ENCODE measurements at places on chromosomes 7 and 10.

DNA sequence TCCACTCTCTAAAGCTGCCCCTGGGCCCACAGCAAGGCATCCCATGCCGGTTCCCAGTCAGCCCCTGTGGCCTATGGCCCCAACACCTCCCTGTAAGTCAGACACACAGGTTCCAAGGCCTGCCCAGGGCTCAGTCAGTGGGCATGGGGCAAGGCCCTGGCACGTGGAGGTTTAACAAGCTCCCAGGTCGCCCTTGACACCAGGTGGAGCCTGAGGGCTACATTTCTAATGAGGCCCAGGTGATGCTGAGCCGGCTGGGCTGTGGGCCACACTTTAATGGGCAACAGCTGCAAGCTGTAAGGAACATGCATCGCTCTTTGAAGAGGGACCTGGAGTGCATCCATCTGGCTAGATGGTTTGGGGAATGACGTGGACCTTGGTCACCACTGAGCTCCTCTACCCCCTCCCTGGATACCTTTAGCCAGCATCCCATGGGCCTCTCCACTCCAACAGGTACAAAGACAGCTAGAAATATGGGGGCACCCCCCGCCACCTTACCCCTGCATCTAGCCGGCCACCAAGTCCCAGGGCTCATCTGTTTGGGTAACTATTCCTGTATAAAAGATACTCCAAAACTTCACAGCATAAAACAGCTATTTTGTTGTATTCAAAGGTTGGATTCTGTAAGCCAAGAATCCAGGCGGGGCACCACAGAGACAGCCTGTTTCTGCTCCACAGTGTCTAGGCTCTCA is 122.5 kb downstream of the OAT start:
- DNase-seq: no peak

GRCh38 chr7:23474829-23475575 is 4.7 kb upstream of the IGF2BP3 start:
- DNase-seq: no peak

- no peak for DNase-seq
These were observed 549 bp downstream of the CALY start for GRCh38 chr10:133336118-133336576.

- peak; percentile 58 for DNase-seq
These were observed 24.8 kb upstream of the FFAR4 start for GRCh38 chr10:93541402-93542357.

DNA sequence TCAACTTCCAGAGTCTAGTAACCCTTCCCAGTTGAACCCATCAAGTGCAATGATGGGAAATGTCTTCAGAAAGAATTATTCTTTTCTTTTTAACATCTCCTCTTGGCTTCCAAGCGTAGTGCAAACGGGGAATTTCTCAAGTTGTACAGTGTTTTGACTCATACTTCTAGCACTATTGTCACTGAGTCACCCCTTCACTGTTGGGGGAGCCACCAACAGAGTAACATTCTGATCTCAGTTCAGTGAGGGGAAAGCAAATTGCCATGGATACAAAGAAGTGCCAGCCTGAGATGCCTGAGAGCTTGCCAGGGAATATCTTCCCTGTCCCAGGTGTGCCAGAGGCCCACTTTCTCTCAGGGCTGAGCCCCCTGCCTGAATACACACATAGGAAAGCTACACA is 31.0 kb downstream of the CYP3A5 start:
- DNase-seq: no peak

GRCh38 chr10:47018026-47018735 is 107.0 kb downstream of the PTPN20 start:
- DNase-seq: no peak

- DNase-seq: no peak
These were observed 1.4 kb downstream of the ATRNL1 start for GRCh38 chr10:115094416-115095140.

GRCh38 chr10:124225467-124226270 is 132.3 kb upstream of the CHST15 start:
- no peak for DNase-seq

GRCh38 chr10:103542764-103543616 is 49.5 kb downstream of the NEURL1 start:
- peak; percentile 2 for DNase-seq

DNA sequence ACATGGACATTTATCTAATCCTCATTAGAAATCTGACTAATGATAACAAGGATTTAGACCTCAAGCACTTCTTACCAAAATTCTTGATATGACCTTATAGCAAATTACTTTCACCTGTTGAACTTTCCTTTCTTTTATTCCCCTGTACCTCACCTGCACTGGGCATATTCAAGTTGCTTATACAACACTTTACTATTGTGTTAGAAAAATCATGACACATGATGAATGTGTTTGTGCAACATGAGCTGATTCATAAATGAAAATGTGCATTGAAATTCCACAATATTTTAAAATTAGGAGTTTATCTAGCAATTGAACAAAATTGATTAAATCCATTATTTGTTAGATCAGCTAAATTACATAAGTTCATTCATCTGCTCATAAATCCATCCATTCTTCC is 160.6 kb downstream of the CFTR start:
- no peak for DNase-seq

GRCh38 chr10:21534604-21535493 is 817 bp downstream of the MLLT10 start:
- no peak for DNase-seq

GRCh38 chr7:137992550-137993394 is 9.1 kb downstream of the CREB3L2 start:
- no peak for DNase-seq

DNA sequence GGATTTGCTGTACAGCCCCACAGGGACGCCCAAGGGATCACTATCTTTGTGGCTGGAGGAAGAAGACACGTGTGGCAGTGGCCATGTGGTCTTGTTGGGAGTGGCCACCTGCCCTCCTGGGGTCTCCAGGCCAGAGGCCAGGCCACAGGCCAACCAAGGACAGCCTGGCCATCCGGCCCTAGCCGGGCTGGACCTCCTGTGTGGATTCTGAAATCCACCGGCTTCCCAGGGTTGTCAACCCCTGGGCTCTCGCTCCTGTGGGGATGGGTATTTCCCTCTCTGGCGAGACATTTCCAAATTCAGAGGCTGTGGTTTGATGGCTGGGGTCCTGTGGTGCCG is 31.5 kb upstream of the CFAP46 start:
- no peak for DNase-seq

- no peak for DNase-seq
These were observed 7.0 kb upstream of the CSGALNACT2 start for GRCh38 chr10:43131256-43131655.

DNA sequence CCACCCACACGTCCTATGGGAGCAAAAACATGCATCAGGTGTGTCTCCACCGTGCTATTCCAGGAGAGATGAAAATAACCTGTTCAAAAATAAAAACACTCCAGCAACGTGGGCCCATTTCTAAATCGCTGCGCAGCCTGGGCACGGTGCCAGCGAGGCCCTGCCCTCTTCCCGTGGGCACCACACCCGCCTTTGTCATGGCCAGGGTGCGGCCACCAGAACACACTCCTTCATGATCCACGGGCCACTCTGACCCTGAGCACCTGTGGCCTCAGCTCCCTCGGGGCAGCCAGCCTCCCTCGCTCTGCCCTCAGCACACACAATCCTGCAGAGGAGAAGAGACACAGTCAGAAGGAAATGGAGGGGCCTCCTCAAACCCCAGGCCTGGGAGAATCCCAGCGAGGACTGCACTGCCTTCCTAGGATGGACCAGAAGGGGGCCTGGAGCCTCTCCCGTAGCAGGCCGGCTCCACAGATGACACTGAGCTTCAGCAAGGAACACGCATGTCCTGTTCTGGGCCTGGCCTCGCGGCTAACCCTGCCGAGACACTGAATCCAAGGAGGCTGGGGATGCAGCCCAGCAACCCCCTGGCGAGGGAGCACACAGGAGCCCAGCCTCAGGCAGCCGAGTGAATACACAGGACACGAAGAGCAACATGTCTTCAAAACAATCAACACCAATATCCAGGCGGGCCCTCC is 169.0 kb downstream of the MAD1L1 start:
- DNase-seq: no peak

DNA sequence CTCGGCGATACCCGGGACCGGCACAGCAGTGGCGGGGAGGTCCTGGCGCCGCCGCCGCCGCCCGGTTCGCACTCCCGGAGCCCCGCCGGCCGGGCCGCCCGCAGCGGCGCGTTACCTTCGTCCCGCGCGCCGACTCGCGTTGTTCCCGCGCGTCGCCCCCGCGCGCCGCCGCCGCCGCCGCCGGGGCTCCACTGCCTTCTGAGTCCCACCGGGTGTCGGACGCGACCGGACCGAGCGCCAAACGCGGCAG is at the start of gene EZH2:
Gene EZH2, minus strand, starts transcription at position 243 of the 250 bp plus-strand sequence. CDS start 36,993 bp downstream, outside the sequence.
- DNase-seq: no peak

- DNase-seq: no peak
These were observed 52.9 kb upstream of the NEBL start for GRCh38 chr10:20949967-20950366.

DNA sequence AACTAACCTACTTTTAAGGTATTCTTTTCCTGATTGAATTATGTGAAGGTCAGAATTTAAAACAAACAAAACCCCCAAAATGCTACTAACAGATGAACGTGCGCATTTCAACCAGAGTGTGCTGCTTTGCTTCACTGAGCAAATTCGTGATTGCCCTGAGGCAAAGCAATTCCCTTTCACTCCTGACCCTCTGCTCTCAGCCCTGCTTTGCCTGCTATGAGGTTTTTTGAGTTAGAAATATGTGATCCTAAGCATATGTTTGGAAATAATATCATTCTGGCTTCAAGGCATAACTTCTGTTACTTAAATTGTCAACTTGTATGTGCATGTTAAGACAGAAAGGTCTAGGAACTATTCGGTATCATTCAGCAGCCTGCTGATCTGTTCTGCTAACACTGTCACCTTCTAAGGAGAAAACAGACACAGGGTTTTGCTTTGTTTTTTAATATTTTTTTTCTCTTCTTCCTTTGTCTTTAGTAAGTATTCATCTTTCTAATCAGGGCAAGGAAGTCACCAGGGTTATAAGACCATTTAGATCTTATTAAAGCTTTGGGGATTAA is 124.2 kb downstream of the GNAT3 start:
- no peak for DNase-seq

- no peak for DNase-seq
These were observed 48.9 kb upstream of the PDCD4 start for GRCh38 chr10:110822712-110823311.

DNA sequence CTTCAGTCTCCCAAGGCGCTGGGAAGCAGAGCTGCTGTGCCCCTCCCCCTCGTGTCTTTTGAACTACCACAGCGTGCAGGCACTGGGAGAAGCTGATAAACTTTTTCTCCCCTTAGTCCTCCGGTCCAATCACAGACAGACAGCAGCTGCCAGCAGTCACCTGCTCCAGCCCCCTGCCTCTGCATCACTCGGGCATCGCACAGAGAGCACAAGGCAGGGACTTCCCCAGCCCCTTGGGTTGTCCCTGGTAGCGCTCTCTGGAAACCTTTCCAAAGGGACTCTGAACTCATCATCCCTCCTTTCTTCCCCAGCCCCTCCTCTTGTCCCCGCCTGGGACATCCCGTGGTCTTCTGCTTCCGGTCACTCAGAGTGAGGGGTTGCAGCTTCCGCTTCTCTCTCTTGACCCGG is 1.4 kb upstream of the NEUROG3 start:
- DNase-seq: peak; percentile 33

- DNase-seq: no peak
These were observed 84.8 kb upstream of the LRGUK start for GRCh38 chr7:134042307-134042706.

DNA sequence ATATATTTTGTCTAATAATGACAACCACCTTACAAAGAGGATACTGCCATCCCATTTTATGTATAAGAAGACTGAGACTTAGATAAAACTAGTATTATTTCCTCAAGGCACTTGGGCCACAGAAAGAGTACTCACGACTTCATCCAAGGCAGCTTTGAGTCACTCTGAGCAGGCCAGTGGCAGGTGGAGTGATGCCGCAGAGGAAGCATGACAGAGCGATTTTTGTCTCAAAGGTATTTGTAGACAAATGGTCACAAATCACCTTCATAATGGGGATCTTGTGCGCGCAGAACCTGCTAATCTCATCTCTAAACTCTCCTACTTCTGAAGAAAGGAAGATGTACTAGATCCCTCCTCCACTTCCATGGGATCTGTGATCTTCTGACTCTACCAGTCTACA is 113.2 kb upstream of the NAMPT start:
- DNase-seq: no peak

DNA sequence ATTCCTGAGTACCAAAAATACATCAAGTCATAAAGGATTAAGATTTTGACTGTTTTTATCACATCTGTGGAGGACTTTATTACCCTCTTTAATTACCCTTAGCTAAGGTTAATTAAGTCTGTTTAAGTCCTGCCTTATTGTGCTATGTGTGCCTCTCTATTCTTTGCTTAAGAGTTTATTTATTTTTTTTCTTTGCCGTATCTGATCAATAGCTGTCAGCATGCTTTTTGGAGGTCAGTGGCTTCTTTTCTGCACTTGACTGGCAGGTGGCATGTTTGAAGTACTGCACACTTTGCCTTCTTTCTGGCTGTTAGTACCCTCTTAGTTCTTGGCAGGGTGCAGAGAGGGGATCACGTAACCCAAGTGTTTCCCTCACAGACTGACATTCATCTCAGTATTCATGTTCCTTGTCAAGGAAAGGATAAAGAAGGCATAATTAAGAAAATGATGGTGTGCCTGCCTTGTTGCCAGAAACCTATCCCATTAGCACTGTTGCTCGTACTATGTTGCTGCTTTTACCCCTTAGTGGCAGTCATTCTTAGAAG is 225.8 kb downstream of the EXOC4 start:
- no peak for DNase-seq

DNA sequence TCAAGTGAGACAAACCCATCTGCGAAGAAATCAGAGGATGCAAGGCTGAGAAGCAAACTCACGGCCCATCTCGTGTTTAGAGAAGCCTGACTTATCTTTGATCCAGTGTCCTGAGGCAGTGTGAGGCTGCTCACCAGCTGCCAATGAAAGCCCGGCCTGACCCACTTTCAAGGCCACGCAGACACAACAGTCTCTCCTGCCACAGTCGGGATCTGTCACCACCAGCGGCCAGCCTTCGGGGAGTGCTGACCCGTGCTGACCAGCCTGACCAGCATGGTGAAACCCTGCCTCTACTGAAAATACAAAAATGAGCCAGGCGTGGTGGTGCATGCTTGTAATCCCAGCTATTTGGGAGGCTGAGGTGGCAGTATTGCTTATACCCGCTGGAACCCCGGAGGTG is 7.4 kb upstream of the DNAJB6 start:
- no peak for DNase-seq

- DNase-seq: no peak
These were observed 27.5 kb downstream of the STRA8 start for GRCh38 chr7:135260930-135261721.

- DNase-seq: no peak
These were observed 367.9 kb upstream of the MBL2 start for GRCh38 chr10:53140506-53140905.

- DNase-seq: peak; percentile 69
These were observed 69.5 kb upstream of the ZNF438 start for GRCh38 chr10:31101123-31101522.

- DNase-seq: no peak
These were observed 170.8 kb downstream of the DNAJC1 start for GRCh38 chr10:21832821-21833130.

- no peak for DNase-seq
These were observed 665.5 kb upstream of the POM121L12 start for GRCh38 chr7:52369922-52370321.

- no peak for DNase-seq
These were observed 206.3 kb upstream of the KLF14 start for GRCh38 chr7:130940326-130940725.

- peak; percentile 6 for DNase-seq
These were observed 30.9 kb upstream of the STEAP4 start for GRCh38 chr7:88337572-88337971.

- no peak for DNase-seq
These were observed 60.2 kb downstream of the VCL start for GRCh38 chr10:74058071-74058470.

Data from H54 (cell line).